PC-9 (cell line): ENCODE measurements at places on chromosomes 11 and 22.

GRCh38 chr11:12979928-12980689 lies 29.0 kb upstream of the RASSF10 start:
- no peak for DNase-seq

GRCh38 chr11:60739114-60739513 lies 14.6 kb downstream of the MS4A18 start:
- no peak for DNase-seq

DNA sequence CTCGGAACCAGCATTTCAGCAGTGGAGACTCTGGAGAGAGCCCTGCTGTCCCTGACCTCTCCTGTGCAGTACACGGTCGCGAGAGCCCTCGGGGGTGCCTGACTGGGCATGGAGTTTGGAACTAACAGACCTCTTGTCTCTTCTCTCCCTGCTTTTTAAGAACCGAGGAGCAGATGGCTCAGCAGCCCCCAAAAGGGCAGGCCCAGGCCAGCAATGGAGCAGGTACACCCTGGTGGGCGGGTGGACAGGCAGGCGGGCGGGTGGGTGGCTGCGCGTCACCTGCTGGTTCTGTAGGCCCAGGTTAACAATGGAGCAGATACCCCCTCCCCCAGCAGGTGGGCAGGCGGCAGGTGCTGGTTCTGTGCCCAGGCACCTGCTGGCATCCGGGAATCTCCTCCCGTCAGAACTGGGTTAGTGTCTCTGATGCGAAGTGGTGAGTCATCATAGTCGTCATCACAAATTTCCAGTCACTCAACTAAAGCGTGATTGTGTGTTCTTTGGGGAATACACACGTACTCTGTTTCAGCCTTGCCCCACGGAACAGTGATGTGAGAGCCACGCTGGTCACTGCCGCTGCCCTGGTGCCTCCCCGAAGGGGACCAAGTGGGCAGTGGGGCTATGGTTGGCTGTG lies 41.1 kb downstream of the GRAMD4 start:
- DNase-seq: no peak

DNA sequence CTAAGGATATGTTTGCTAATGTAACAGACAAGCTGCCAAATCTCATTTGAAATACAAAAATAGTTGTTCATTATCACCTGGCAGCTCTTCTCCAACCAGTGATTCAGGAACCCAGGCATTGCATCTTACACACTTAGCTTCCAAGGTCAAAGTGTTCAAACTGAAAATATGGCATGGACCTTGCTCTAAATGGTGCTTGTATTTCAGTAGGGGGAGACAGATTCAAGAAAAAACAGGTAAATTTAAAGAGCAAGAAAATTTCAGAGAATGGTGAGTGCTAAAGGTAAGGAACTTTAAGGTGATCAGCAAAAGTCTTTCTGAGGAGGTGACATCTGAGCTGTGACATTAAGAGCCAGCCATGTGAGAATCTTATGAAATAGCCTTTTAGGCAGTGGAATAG lies 82.8 kb upstream of the E2F8 start:
- DNase-seq: no peak

DNA sequence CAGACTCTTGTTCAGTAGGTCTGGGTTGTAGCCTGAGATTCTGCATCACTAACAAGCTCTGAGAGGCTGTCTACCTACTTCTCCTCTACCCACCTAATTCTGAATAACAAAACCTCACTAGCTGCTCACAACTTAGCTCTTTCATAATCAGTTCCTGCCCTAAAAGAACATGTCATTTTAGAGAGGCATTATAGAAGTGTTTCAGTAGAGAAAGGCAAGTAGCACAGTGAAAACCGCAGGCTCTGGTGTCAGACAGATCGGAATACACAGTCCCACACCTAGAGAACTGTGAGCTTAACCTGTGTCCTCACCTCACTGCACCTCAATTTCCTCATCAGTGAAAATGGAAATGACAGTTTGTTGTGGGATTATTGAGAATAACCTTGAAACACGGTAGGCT lies 1337.6 kb upstream of the TENM4 start:
- no peak for DNase-seq

DNA sequence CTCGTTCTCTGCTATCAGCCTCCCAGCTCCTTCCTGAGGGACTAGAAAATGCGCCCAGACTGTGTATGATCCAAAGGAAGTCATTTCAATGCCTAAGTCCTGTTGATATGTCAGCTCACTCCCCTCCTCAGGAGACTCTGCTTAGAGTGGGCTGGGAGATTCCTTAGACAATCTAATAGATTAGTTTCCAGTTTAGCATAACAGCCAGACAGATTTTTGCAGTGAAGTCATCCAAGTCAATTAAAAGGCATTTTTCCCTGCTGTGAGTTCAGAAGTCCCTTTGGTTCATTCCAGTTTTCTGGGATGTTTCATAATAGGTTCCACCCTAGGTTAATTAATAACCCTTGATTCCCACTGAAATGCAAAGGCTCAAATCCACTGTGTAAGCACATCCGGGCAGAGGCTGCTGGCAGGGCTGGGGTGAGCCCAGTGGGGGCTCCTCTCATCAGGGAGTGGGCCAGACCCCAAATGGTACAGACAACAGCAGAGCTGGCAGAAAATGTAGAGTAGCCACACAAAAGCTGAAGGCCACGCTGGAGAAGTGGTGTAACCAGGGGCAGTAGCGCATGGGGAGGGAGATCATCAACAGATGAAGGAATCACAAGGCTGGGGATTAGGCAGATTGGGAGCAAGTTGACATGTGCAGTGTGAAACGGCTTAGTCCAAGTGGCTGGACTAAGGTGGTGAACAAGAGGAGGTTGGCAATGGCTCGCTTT lies 90.6 kb downstream of the SYN3 start:
- no peak for DNase-seq

- DNase-seq: no peak
Measured at GRCh38 chr11:129989149-129989813, 13.4 kb downstream of the PRDM10 start.

- no peak for DNase-seq
Measured at GRCh38 chr11:112226831-112227401, 688 bp downstream of the PTS start.

DNA sequence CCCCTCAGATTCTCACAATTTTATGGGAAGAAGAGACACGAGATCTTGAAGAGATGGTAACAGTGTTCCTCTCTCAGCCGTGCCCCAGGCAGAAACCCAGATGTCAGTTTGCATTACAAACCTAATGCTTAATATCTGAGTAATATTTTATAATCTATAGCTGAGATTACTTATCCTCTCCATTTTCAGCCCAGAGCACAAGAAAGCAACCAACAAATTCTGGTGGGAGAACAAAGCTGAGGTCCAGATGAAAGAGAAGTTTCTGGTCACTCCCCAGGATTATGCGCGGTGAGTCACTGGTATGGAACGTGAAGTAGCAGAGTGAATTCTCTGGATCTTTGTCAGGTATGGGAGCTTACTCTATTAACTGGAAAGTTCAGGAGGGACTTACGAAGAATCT lies 884 bp downstream of the CENATAC start:
- DNase-seq: peak; percentile 65

GRCh38 chr11:12749442-12749841 lies 75.2 kb downstream of the TEAD1 start:
- DNase-seq: no peak
